Stimulated activated CD4-positive, alpha-beta T cell treated with anti-CD3 and anti-CD28 coated beads, Interleukin-1b, Interleukin-23, amount 100 ng/mL, for 24 hours (primary cell): ENCODE measurements at places on chromosomes 11 and 22.

DNA sequence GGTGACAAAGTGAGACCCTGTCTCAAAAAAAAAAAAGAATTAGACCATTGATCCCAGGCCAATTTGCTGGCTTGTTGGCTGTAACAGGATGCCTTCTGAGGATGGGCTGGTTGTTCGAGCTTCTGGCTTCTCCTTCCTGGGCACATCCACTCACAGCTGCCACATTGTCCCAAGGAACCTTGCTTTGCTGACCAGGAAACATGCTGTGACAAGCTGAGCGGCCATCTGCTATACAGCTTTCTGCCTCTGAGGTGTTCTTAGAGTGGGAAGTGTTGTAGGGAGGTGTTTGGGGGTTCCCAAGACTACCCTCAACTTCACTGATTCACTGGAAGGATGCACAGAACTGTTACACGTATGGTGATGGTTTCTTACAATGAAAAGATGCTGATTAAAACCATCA lies 6.5 kb downstream of the SNAP29 start:
- no peak for DNase-seq

- DNase-seq, result no peak
These were observed 66.0 kb downstream of the WNT7B start for GRCh38 chr22:45910928-45911467.

- DNase-seq, result peak; percentile 61
These were observed 2.2 kb downstream of the BCR start for GRCh38 chr22:23182309-23183060.

DNA sequence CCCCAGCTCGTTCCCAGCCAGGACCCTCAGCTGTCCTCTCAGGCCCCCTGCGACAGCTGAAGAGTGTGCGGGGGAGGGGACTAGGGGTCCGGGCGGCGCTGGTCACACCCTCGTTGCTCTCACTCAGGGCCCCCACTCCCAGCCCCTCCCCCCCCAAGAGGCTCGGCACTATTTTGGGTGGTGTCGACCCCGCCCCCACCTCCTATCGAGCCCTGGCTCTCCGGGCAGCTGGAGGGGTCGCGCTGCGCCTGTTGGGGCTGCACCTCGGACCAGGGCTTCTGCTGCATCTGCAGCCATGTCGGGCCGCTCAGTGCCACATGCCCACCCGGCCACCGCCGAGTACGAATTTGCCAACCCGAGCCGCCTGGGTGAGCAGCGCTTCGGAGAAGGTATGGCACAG lies at the start of gene HSPB2:
Gene HSPB2 (plus strand): TSS at position 200 of the 400 bp plus-strand sequence. CDS start 96 bp downstream, at position 296.
- DNase-seq, result no peak

DNA sequence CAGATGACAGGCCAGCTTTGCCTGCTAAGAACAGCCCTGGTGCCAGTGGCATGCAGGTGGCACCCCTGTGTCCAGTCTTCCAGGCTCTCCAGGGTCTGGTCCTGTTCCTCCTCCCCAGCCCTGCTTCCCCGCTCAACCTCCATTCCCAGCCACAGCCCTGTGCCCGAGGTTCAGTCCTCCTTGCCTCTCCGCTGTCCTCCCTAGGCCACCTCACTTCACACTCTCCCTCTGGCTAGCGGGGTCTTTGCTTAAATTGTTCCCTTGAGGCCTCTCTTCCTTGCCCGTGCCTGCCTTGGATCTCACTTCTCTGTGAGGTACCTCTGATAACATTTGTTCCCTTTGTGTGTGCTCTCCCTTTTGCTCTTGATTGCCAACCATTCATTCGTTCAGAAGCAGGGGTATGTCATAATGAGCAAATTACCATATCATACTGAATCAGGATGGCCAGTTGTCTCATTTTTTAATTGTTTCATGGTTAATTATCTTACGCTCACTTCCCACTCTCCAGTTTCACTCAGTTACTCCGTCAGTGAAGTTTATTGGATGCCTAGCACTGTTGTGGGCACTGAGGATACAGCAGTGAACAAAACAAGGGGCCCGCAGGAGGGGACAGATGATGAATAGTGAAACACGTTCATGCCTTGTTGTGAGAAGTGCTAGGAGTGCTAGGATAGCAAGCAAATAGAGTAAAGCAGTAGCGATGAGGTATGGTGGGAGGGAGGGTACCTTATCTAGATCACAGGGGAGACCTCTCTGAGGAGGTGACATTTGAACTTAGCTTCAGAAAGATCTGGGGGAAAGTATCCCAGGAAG lies 7.4 kb downstream of the BMAL1 start:
- no peak for DNase-seq

GRCh38 chr11:108199446-108200321 lies 22.8 kb downstream of the NPAT start:
- peak; percentile 56 for DNase-seq
